ENCODE measurements at places on chromosomes 11 and 22.

DNA sequence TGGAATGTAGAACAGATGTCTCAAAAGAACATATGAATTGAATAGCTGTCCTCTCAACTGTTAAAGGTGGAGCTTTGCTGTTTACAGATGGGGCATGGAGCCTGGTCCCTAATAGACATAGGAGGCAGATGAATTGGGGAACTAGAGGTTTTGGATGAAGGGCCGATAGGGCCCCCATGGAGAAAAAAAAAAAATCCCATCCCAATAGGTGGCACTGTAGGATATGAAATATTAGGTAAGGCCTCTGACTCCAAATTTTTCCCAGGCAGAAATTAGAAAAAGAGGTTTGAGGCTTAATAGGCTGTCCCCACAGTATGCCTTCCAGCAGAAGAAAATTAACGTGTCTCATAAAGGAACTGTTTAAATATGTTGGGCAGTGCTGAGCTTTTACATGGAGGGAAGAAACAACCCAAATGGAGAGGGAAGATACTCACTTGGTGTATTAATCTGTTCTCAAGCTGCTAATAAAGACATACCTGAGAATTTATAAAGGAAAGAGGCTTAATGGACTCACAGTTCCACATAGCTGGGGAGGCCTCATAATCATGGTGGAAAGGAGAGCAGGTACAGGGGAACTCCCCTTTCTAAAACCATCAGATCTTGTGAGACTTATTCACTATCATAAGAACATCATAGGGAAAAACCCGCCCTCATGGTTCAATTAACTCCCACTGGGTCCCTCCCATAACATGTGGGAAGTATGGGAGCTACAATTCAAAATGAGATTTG, 30.1 kb upstream of the TMEM45B start:
- no peak for DNase-seq

DNA sequence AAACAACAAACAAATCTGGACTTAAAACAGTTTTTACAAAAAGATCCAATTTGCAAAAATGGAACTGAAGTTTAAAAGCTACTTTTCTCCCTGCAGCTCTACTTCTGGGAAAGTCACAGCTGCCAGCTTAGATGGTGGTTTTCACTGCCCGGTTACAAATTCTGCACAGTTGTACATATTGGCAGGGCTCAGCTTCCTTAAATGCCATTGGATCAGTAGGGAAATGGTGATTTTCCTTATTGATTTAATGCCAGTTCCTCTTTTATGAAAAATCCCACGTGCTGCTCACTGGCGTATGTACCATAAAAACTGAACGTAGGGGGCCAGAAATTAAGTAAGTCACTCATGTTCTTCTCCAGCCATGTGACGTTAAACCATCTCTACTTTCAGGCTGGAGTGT, 22.8 kb downstream of the GRAP2 start:
- DNase-seq, result no peak

DNA sequence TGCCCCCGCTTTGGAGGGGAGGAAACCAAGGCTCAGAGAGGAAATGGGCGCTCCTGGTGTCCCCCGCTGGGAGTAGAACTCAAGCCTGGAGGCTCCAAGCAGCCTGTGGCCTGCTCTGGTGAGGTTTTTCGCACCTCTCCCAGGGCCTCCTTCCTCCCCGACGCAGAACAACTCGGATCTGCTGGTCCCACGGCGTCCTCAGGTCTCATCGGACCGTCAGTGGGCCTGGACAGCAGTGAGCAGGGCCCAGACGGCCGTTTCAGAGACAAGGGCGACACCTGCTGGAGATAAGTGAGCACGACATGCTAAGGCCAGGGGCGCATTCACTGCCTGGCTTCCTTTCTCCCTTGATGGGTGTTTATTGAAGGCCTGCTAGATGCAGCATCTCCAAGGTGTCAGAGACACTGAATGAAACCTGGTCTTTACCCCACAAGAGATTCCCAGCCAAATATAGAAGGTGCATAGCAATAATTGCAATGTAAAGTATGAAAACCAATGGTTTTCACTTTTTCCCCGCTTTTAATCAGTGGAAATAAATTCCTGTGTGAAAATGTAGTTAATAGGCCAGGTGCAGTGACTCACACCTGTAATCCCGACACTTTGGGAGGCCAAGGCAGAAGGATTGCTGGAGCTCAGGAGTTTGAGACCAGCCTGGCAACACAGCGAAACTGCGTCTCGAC, 26.9 kb upstream of the CD82 start:
- peak; percentile 54 for DNase-seq

DNA sequence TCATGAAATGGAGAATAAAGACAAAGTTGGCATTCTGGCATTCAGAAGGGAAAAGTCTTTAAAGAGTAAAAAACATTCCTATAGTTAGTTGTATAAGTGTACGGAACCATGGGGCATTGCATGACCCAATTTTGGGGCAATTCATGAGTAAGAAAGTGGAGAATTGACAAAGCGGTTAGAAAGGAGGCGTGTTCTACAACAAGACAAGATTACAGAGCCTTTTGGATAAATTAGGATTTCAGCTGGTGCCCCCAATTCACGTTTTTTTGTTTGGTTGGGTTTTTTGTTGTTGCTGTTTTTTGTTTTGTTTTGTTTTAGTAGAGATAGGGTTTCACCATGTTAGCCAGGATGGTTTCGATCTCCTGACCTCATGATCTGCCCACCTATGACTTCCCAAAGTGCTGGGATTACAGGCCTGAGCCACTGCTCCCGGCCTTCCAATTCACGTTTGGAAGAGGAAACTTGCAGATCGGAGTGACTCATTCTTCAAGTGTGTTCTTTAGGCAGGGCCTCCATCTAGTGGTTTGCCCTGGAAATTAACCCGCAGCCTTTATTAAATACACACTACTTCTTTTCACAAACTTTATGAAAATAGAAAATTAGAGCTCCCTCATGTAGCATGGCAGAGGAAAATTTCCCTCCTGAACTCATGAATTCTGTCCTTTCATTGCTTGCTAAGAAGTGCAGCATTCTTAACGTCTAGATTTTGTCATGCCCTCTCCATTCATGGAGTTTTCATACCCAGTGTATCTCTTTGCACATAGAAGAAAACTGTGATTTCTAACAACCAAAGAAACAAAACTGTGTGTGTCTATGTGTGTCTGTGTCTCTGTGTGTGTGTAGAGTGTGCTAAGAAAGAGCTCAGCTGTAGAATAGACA, 118.1 kb downstream of the BBOX1 start:
- DNase-seq, result peak; percentile 50

GRCh38 chr11:116504541-116505297, 268.1 kb downstream of the BUD13 start:
- no peak for DNase-seq

GRCh38 chr11:66363805-66364535, 7.6 kb downstream of the SLC29A2 start:
- DNase-seq, result no peak

DNA sequence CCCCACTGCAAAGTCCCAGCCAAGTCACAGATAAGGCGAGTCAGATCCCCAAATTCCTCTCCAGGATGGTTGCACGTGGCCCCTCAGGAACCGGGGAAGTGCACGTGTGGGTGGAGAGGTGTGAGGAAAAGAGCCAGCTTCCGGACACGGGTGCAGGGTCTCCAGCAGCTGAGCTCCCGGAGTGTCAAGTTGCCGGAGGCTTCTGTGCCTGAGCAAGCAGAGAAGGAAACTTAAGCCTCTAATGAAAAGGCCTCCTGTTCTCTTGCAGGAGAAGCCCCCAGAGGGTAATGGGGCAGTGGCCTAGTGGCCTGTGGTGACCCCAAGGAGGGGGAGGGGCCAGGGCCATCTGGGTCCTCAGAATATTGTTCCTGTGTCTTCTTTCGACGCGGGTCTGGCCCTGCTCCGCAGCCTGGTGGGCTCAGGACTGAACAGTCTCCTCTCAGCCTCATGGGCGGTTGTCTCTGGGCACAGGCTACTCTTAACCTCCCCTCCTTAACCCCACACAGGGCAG, 147.9 kb downstream of the FEZ1 start:
- DNase-seq, result no peak

DNA sequence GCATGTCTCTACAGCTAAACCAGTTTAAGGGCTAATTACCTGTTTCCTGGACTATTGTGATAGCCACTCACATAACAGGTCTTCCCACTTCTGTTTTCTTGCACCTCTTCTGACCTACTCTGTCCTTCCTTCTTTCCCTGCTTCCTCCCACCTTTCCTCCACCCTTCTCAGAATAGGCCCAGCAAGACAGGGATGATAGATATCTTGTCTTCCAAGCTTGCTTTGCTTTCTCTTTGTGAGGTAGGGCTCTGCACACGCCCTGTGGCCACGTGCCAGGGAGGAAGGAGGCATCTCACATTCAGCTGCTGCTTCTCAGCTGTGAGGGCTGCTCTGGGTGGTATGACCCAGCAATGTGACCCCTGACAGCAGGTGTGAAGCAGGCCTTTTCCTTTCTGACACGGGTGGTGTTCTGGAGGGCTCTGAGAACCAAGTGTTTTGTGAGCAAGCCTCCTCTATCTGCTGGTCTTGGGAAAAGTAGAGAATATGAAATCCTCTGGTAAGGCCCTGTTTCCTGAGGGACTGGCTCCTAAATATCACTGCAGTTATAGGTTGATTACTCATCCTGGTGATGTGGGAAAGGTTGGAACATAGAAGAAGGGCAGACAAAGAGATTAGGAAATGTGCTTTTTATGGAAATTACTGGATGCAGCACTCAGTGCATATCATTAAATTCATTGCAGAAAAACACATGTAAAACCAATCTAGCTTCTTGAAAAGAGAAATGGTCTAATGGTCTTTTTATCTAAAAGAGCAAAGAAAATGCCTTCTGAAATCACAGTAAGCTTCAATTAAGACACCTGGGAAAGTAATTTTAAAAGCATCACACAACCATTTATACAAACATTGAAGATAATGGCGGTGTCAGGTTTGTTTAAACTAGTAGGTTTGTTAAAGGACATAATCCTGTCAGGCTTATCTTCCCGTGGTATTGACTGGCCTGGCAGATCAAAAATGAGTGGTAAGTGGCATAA, 8.5 kb downstream of the AMOTL1 start:
- DNase-seq, result no peak
